ENCODE measurements at places on chromosomes 13 and 19.

- DNase-seq, result no peak
These were observed 194.2 kb downstream of the POU4F1 start for GRCh38 chr13:78409172-78409571.

DNA sequence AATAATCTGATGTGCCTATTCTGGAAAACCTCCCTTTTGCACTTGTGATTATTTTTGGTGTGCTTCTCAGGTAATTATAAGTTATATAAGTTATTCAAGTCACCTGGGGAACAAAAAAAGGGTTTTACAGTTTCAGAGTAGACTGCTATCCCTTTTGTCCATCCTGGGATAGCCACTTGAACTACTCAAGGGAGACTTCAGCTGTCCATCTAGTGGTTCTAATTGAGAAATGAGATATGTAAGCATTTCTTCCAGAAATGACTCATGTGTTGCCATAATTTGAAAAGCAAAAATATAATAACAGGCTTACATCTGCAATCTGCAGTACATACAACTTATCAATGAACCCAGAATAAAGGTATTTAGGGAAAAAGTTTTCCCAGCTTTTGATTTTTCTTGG lies 20.4 kb downstream of the UBL3 start:
- DNase-seq, result no peak

GRCh38 chr19:55591555-55591954 lies 7.8 kb downstream of the FIZ1 start:
- peak; percentile 26 for DNase-seq

DNA sequence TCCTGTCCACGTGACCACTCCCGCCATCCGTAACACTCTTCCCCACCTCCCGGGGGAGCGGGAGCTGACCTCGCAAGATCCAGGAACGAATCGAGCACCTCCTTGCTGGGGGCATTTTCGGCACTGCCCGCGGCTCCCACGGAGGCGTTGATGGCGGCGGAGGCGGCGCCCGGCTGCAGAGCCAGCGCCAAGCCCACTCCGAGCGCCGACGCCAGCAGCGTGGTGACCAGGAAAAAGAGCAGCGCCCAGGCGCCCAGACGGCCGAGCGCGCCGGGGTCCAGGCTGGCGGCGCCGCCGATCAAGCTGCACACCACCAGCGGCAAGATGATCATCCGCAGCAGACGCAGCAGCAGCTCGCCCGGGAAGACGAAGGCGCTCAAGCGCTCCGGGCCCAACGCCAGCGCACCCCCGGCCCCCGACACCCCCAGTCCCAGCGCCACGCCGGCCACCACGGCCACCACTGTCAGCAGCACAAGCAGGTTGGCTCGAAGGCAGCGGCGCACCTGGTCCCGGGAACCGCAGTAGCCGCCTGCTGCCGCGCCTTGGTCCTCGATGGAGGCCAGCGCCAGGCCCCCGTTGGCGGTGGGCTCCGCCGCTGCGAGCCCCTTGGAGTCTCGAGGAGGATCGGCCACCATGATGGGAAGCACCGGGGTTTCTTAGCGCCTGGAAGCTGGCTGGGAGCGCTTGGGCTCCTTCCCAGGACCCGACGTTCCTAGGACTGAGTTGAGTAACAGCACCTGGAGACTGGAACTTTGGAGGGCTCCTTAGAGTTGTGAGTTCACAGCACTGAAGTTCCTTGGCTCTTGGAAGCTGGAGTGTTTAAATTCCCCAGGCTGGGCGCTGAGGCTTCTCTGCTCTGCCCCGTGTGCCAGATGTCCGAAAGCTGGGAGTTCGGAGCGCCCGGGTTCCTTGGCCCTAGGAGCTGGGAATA lies 798 bp downstream of the SLC1A5 start:
- DNase-seq, result peak; percentile 46

DNA sequence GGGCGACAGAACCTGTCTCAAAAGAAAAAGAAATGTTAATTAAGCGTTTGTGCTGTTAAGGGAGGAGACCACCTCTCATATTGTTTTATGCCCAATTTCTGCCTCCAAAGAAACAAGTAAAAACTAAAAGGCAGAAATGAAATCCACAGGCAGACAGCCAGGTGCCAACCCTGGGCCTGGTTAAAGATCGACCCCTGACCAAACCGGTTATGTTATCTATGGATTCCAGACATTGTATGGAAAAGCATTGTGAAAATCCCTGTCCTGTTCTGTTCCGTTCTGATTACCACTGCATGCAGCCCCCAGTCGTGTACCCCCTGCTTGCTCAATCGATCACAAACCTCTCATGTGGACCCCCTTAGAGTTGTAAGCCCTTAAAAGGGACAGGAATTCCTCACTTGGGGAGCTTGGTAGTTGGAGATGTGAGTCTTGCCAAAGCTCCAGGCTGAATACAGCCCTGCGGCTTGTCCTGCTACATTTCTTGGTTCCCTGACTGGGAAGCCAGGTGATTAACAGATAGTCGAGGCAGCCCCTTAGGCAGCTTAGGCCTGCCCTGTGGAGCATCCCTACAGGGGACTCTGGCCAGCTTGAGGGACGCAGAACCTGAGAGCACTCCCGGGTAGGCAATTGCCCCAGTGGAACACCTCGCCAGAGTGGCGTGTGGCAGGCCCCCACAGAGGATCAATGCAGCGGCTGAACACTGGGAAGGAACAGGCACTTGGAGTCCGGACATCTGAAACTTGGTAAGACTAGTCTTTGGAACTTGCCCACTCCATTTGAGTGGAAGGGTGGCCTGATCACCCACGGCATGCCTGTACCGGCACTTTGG lies 748 bp upstream of the ZNF552 start:
- no peak for DNase-seq

DNA sequence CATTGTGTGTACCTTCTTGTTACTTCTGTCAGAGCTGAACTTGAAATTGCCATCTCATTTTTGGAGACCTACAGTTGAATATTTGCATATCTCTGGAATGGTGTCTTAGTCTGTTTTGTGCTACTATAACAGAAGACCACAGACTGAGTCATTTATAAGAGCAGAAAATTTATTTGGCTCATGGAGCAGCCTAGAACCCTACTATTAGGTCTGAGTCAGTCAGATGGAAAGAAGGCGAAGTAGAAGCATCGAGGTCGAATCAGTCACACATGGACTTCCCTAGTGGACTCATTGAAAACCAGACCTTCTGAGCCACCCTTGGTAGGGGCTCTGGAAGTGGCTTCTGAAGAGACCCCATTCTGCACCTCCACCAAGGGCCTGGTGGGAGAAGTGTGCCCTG lies 33.9 kb upstream of the TPT1 start:
- no peak for DNase-seq

- no peak for DNase-seq
These were observed 227.8 kb upstream of the MIR17HG start for GRCh38 chr13:91119643-91120042.

- no peak for DNase-seq
These were observed 43.8 kb downstream of the C13orf42 start for GRCh38 chr13:51067210-51067701.

DNA sequence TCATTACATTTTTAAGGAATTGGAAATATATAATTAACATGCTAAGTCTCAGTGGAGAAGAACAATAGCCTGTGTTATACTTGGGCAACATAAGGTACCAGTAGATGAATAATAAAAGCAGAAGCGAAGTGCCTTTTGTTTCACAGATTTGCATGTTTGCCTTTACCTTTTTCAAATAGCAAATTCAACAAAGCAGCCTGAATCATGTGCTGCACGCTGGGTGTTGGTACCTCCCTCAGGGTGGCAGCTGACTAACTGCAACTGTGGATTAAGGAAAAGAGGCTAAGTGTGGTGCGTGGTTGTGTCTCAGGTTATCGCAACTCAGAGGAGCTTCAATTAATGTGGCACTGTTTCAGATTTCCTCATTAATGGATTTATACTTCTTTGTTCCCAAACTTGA lies 189.0 kb downstream of the LMO7 start:
- no peak for DNase-seq

GRCh38 chr19:7476777-7477494 lies 11.9 kb downstream of the PEX11G start:
- DNase-seq, result no peak

DNA sequence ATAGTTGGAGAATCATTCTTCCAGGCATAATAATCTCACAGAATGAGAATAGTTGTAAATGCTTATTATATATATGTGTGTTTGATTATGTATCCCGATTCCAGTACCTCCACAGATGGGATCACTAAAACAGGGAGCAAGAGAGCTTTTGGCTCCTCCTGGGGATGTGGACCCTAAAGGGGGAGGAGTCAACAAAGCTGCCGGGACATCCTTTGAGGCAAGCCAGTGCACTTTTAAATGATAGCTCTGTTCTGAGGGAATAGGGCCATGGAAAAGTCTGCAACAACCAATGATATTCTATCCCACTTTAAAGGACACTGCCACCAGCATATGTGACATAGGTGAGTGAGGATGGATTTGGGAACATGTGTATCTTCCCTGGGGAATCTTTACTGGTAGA lies 40.8 kb downstream of the SLITRK5 start:
- no peak for DNase-seq

- no peak for DNase-seq
These were observed 651 bp upstream of the POLR1D start for GRCh38 chr13:27621116-27621365.

- no peak for DNase-seq
These were observed 104.7 kb upstream of the TSC22D1 start for GRCh38 chr13:44680746-44681355.

- DNase-seq, result no peak
These were observed 15.1 kb downstream of the NCR1 start for GRCh38 chr19:54921082-54921481.

DNA sequence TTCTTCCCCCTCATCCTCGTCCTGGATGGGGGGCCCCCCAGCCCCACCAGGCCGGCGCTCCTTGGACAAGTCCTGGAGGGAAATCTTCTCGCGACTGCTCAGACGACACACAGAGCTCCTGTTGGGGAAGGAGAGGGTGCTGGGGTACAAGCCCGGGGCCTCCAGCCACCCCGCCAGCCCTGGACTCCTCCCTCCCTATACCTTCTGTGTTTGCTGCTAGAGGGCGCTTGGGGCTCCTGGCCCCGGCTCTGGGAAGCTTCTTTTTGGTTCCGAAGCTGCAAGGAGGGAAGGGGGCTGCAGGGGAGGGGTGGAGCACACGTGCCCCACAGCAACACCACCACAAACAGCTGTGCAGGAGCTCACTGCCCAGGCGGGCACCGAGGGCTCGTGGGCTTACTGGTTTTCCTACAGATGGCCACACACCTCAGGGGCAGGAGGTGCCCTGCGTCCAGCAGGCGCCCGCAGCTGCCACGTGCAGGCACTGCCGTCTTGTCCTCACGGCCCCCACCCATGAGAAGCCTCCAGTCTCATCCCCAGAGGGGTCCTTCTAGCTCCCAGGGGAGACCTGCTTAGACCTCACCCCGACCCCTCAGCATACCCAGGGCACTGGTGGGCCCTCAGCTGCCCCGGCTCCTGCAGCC lies 20.5 kb downstream of the EPS8L1 start:
- no peak for DNase-seq

DNA sequence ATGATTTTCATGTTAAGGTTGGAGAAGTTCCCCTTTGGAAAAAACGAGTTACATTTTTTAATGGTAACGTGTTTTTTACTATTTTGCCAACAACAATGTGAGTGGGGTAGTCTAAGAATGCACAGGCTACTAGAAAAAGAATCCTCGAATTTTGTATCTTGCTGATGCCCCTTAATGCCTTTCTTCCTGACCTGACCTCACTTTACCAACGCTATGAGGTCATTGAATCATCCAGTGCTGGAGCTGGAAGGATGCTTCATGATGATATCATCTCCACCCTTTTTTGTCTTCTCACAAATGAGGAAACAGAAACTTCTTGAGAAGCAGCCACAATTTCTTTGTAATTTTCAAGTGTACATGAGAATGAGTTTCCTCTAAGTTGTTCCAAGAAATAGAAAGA lies 8.2 kb upstream of the UBL3 start:
- no peak for DNase-seq

DNA sequence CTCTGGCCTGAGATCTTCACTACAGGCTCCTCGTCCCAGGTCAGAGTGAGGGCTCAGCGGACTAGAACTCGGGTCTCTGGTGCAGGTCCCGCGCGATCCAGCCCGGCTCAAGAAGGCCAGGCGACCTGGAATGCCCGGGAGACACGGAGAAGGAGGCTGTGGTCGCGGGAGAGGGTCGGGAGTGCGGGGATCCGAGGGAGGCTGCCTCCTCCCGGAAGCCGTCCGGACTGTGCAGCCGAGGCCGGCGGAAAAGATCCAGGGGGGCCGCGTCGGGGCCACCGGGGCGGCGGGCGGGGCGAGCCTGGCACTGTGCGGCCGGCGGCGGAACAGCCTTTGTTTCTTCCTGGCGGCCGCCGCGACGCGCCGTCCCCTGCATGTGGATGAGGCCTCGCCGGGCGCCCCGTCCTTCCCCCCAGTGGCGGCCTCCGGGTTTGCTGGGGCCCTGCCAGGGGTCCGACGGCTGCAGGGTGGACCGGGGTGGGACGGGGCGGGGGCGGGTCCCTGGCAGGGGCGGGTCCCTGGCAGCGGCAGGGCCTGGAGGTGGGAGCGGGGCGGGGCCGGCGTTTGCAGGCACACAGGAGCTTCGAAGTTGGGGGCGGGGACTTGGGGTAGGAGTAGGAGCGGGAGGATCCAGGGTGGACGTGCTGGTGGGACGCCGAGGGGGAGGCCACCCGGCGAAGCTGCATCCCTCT lies 1.0 kb upstream of the SLC7A10 start:
- DNase-seq, result no peak

DNA sequence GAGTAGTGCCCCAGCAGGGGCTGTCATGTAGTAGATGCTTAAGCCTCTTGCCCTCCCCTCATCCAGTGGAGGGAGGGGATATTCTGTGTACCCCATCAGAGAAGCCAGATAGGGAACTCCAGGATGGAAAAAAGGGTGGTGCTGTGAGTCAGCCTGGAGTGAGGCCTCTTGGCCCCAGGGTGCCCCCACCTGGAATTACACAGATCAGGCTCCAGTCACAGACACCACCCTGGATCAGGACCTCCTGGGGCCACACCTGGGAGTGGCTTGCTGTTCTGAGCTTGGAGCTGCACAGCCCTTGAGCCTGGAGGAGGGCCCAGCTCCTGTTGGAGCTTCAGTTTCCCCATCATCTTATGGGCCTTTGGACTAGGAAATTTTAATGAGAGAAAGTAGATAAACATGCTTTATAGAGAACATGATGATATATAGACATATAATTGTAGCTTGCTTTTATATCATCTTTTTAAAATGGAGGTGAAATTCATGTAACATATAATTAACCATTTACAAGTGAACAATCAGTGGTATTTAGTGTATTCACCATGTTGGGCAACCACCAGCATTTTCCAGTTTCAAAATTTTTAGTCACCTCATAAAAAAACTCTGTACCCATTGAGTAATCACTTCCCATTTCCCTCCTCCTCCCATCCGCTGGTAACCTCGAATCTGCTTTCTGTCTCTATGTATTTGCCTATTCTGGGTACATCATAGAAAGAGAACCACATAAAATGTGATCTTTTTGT lies 24.6 kb downstream of the CYP4F22 start:
- no peak for DNase-seq

- DNase-seq, result no peak
These were observed 3.2 kb upstream of the POLR2E start for GRCh38 chr19:1098177-1099051.
